ENCODE measurements at places on chromosomes 4 and X. TPM values are rescaled to one million over a fixed set of nuclear protein-coding genes. Genes with fewer than 3 reads are reported as not detected.

- no peaks in the 10 kb centered on the region for H3K4me1 ChIP-seq
- H3K27ac ChIP-seq, result no peak overlapping the region
- H3K4me3 ChIP-seq, result no peak overlapping the region
Measured at GRCh38 chrX:19019996-19020395, 36.1 kb upstream of the PHKA2 start.

DNA sequence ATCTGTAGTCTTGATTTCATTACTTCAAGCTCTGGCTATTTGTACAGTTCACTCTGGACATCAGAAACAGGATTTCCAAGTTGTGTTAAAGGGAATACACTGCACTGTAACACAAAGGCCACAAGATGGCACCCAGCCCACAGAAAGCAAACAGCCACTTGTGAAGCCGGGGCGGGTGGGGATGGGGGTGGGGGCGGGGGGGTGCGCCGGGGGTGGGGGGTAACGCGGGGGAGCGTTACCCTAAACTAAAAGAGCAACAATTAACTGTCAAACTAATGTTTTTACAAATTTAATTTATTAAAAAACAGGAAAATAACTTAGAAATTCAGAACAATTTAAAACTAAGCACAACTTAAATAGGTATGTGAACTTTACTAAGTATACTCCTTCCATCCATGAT is 27.3 kb downstream of the PRDX4 start:
- H3K36me3 ChIP-seq, result no peaks in the 10 kb centered on the region
- no peak overlapping the region for H3K27ac ChIP-seq
- no peaks in the 10 kb centered on the region for H3K27me3 ChIP-seq
- no peak overlapping the region for H3K4me3 ChIP-seq

GRCh38 chrX:38311743-38312142 is 15.6 kb downstream of the RPGR start:
- H3K4me3 ChIP-seq, result no peak overlapping the region
- H3K27ac ChIP-seq, result no peak overlapping the region
- no peaks in the 10 kb centered on the region for H3K4me1 ChIP-seq
- no peak for DNase-seq

GRCh38 chr4:185941461-185941860 is 127.5 kb upstream of the TLR3 start:
- no peaks in the 10 kb centered on the region for H3K4me1 ChIP-seq
- no peak overlapping the region for H3K27ac ChIP-seq
- DNase-seq, result no peak
- H3K4me3 ChIP-seq, result no peak overlapping the region
- no peaks in the 10 kb centered on the region for H3K36me3 ChIP-seq

- H3K27me3 ChIP-seq, result no peaks in the 10 kb centered on the region
- DNase-seq, result no peak
- H3K4me1 ChIP-seq, result peaks cover 34% of the 10 kb centered on the region
Measured at GRCh38 chr4:184265546-184266351, 48.1 kb upstream of the ENPP6 start.

- no peak overlapping the region for H3K4me3 ChIP-seq
- H3K27me3 ChIP-seq, result no peaks in the 10 kb centered on the region
- H3K36me3 ChIP-seq, result no peaks in the 10 kb centered on the region
- no peak for DNase-seq
Measured at GRCh38 chr4:112328734-112329130, 31.6 kb downstream of the ALPK1 start.

DNA sequence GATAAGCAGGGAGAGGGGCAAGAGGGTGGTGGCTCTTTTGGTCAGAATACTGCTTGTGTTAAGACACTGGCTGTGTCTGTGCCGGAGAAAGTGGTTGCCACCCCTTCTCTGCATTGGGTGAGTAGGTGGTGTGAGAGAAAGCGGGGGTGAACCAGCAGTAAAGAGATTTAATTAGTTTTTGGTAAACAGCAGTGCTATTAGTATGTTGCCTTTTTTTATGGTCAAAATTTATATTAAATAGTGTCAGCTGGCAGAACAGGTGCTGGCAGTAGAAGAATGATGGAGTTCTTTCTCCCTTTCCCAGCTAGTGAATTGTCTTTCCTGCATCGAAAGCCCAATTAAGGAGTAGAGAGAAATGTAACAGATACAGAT is 181.6 kb downstream of the LARP7 start:
- peaks cover 5% of the 10 kb centered on the region for H3K4me1 ChIP-seq
- no peaks in the 10 kb centered on the region for H3K27me3 ChIP-seq
- H3K4me3 ChIP-seq, result no peak overlapping the region
- no peaks in the 10 kb centered on the region for H3K36me3 ChIP-seq

DNA sequence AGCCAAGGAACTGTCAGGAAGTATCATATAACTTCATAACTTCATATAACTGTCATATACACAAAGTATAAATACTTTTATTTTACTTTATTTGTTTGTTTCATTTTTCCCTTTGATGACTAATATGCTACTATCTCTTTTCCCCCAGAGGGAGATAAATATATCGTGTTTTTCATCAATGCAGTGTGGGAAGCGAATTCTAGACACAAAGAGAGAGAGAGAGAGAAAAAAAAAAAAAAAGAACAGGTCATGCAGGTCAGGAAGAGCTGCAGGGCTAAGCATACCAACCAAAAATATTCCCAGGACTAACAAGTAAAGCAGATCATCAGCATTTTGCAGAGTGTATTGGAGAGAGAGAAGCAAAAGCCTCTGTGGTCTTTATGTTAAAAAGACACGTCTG is 1849.2 kb downstream of the STIM2 start:
- no peak overlapping the region for H3K4me3 ChIP-seq
- no peaks in the 10 kb centered on the region for H3K36me3 ChIP-seq
- H3K27ac ChIP-seq, result no peak overlapping the region
- H3K4me1 ChIP-seq, result no peaks in the 10 kb centered on the region
- H3K27me3 ChIP-seq, result no peaks in the 10 kb centered on the region

DNA sequence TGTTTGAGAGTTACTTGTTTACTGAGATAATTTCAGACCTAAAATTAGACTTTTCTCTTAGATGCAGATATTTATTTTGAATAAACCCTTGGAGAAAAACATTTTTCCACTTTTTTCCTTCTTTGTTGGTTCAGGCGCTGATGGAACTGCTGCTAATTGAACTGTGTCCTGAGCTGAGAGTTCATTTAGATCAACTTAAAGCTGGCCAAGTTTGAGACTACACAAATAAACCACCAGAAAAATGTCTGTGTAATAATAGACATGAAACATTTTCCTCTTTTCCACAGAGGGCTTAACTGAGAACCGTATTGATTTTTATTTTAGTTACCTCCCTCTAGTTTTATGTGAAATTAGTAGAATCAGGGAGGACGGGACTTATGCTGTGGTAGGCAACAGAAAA is 32.5 kb downstream of the LRP2BP start:
- H3K4me1 ChIP-seq, result peaks cover 15% of the 10 kb centered on the region
- no peaks in the 10 kb centered on the region for H3K27me3 ChIP-seq
- peaks cover 13% of the 10 kb centered on the region for H3K36me3 ChIP-seq
- H3K27ac ChIP-seq, result no peak overlapping the region

- no peak overlapping the region for H3K27ac ChIP-seq
- no peaks in the 10 kb centered on the region for H3K4me1 ChIP-seq
- peaks cover 16% of the 10 kb centered on the region for H3K36me3 ChIP-seq
- H3K4me3 ChIP-seq, result no peak overlapping the region
- no peaks in the 10 kb centered on the region for H3K27me3 ChIP-seq
Measured at GRCh38 chr4:78313754-78314120, 237.8 kb upstream of the ANXA3 start.

DNA sequence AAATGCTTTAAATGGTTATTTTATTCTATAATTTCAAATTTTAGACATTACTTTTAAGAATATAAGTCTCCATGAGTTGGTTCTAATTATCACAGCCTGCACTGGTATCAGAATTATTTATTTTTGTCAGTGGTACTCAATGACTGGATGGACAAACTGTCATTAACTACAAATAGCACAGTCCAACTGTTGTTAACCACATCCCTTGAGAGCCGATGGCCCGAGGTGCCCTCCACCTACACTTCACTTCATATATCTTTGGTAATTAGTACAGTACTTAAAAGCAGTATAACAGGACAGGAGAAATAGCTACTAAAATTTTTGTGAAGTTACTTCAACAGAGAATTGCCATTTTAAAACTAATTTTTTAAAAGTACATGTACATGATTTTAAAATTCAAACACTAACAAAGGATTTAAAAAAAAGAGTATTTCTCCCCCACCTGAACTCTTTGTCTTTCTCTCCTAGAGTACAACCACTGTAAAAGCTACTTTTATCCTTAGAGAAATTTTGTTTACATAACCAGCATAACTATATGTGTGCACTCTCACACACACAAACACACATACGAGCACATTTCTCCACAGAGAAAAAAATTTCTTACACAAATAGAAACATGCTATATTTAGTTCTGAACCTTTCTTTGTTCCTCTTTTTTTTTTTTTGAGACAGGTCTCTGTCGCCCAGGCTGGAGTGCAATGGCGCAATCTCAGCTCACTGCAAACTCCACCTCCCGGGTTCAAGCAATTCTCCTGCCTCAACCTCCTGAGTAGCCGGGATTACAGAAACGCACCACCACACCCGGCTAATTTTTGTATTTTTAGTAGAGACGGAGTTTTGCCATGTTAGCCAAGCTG is 6.5 kb downstream of the TIFA start:
- peaks cover 43% of the 10 kb centered on the region for H3K4me1 ChIP-seq
- DNase-seq, result peak; percentile 62
- H3K27ac ChIP-seq, result no peak overlapping the region
- no peak overlapping the region for H3K4me3 ChIP-seq
- no peaks in the 10 kb centered on the region for H3K27me3 ChIP-seq
- peaks cover 3% of the 10 kb centered on the region for H3K36me3 ChIP-seq

DNA sequence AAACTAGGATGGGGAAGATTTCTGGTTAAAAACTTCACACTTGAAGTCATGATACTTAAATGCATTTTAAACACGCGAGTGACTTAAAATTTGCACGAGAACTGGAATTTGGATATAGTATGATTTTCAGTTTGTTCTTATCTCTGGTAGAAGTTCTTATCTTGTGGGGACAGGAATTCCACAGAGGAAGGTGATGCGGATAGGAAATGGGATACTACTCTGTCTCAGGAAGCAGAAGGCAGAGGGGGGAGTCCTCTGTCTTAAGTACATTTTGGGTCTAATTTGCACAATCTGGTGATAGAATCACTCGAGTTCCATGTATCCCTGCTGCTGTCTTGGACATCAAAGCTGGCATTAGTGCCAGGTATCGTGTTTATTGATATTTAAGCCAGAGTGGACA is 53.3 kb downstream of the TLL1 start:
- H3K4me1 ChIP-seq, result no peaks in the 10 kb centered on the region
- H3K36me3 ChIP-seq, result no peaks in the 10 kb centered on the region
- no peak for DNase-seq

GRCh38 chr4:87669373-87669772 is 19.3 kb downstream of the DMP1 start:
- no peak overlapping the region for H3K27ac ChIP-seq
- no peak overlapping the region for H3K4me3 ChIP-seq
- no peaks in the 10 kb centered on the region for H3K36me3 ChIP-seq
- H3K4me1 ChIP-seq, result no peaks in the 10 kb centered on the region
- H3K27me3 ChIP-seq, result no peaks in the 10 kb centered on the region

GIMD1 gene
- not detected for total RNA-seq

CYBB gene
- total RNA-seq, result not detected

VCX3A gene
- total RNA-seq, result not detected

DOK7 gene
- total RNA-seq, result 0.07 TPM

ZNF157 gene
- total RNA-seq, result not detected

CLDN34 gene
- total RNA-seq, result 0.21 TPM

TRIM60 gene
- total RNA-seq, result not detected

CYP4V2 gene
- total RNA-seq, result 2.1 TPM
